ENCODE measurements at places on chromosomes 2 and 18. TPM values are rescaled to one million over a fixed set of nuclear protein-coding genes. Genes with fewer than 3 reads are reported as not detected.
A peak's percentile ranks its signal among the peaks of the same experiment; 100 is the strongest.

Gene ACADL
- not detected for total RNA-seq

DNA sequence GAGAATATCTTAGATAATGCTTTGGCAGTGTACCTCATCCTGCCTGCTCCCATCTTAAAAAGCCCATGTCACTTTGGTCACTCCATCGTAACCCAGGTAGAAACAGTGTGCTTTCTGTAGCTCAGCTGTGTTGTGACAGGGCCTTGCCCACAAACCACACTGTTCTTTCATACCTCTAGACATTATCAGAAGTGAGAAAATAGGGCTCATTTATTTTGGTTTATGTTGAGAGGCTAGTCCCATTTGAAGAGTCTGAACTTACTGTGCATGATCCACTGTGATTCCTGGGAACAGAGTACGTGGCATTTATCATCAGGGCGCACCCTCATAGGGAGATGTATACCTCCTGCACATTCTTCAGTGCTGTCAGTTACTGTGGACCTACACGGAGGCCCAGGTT is 69.7 kb downstream of the FEZ2 start:
- H3K4me1 ChIP-seq: no peaks in the 10 kb centered on the region

Gene PEX13
- total RNA-seq: 15.1 TPM

Gene PLGLB1
- 2.3 TPM for total RNA-seq

DNA sequence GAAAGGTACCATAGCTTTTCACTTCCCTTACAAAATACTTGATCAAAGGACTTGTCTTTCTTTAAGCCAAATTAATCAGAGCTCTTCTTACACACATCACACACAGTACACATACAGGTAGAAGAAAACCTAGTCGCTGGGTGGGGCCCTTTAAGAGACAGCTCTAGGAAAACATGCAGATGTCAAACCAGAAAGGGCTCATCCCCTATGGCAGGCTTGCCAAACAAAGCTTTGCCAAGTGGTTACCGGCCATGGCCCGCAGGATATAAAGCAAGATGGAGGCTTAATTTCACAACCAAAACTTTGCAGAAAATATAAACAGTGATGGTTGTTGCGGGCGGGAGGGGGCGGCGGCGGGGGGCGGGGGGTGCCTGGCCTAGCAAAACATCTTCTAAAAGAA is 2156.0 kb upstream of the PIK3C3 start:
- no peaks in the 10 kb centered on the region for H3K27me3 ChIP-seq
- H3K27ac ChIP-seq: no peak overlapping the region
- H3K4me3 ChIP-seq: no peak overlapping the region
- no peak for DNase-seq
- H3K4me1 ChIP-seq: no peaks in the 10 kb centered on the region

DNA sequence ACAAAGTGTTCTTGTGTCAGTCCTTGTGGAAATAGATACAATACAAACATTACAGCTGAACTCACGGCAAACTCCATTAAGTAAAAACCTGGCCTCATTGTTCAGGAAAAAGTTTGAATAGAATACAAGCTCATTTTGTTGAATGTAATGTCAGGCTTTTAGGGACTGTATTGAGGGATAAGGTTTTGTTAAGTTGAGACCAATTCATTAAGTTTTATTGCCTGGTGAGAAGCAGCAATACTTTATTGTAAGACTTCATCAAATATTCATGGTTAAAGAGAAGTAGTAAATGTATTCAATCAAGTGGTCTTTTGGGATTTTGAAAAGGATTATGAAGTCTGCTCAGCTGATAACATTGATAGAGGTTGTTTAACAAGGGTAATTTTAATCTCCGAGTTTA is 35.4 kb upstream of the METAP1D start:
- H3K27me3 ChIP-seq: no peaks in the 10 kb centered on the region
- no peak for DNase-seq
- no peak overlapping the region for H3K4me3 ChIP-seq
- peaks cover 7% of the 10 kb centered on the region for H3K36me3 ChIP-seq

Gene RAB3GAP1
- 32.8 TPM for total RNA-seq

Gene CLEC4F
- total RNA-seq: 0.15 TPM

- H3K36me3 ChIP-seq: no peaks in the 10 kb centered on the region
- peak overlapping the region; percentile 91 for H3K27ac ChIP-seq
- no peak for DNase-seq
- no peaks in the 10 kb centered on the region for H3K27me3 ChIP-seq
- no peak overlapping the region for H3K4me3 ChIP-seq
Observed at GRCh38 chr18:36826556-36826955, 2.2 kb downstream of the TPGS2 start.

DNA sequence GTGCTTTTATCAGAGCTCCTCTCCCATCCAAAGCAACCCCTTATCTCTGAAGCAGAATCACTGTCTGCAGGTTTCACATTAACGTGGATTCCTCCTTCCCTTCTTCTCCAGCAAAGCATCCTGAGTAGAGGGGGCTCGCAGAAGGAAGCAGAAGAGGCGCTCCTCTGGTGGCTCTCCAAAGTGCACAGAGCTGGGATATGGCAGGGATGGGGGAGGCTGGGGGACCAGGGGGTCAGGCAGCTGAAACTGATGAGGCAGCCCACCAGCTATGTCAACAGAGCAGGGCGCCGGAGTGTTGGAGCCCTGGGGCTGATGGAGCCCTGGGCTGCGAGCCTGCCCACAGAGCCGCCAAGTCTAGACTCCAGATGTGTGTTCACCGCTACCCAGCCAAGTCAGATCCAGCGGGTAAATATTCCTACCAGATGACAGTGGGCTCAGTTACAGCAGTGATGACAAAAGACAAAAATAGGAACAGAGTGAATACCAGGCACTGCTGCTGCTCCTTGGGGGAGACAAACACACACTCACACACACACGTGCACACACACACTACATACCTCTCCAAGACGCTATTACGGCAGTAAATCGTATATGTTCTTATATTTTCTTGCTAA is 678.3 kb upstream of the ID2 start:
- no peaks in the 10 kb centered on the region for H3K36me3 ChIP-seq
- DNase-seq: no peak
- no peaks in the 10 kb centered on the region for H3K27me3 ChIP-seq
- H3K4me1 ChIP-seq: peaks cover 3% of the 10 kb centered on the region

DNA sequence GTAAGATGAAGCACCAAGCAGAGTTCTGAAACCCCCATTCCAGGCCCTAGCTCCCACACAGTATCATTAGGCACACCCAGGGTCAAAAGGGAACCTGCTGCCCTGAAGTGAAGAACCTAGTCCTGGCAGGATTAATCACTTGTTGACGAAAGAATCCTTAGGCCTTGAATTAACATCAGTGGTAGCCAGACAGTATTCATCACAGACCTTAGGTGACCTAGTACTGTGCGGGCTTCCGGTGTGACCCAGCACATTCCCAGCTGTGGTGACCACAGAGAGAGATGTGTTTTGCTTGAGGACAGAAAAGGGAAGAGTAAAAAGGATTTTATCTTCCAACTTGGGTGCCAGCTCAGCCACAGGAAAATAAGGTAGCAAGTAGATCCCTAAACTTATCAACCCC is 1071.4 kb upstream of the FAM98A start:
- H3K27me3 ChIP-seq: no peaks in the 10 kb centered on the region
- DNase-seq: no peak
- H3K4me3 ChIP-seq: no peak overlapping the region
- H3K36me3 ChIP-seq: no peaks in the 10 kb centered on the region

Gene ZNF521
- not detected for total RNA-seq

Gene IL1A
- total RNA-seq: 0.44 TPM

DNA sequence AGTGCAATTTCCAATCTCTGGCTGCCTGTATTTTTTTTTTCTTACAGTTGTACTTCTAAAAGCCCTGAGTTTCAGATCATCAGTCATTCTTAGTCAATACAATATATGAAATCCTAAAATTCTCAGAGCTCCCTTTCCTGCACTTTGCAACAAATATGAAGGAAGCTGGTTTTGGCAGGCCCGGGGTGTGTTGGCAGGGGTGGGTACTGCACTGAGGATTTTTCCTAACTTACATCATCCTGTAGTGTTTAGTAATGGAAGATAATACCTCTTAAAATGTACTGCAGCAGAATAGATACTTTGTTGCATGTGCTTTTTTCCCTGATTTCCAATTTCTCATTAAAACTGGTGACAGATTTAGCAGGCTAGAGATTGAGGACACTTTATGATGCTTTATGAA is 374.6 kb downstream of the PTH2R start:
- no peak for DNase-seq
- no peak overlapping the region for H3K27ac ChIP-seq
- H3K4me1 ChIP-seq: no peaks in the 10 kb centered on the region
- no peak overlapping the region for H3K4me3 ChIP-seq
- no peaks in the 10 kb centered on the region for H3K27me3 ChIP-seq

GRCh38 chr18:42548493-42548892 is 567.0 kb downstream of the RIT2 start:
- no peaks in the 10 kb centered on the region for H3K4me1 ChIP-seq
- no peaks in the 10 kb centered on the region for H3K36me3 ChIP-seq
- H3K4me3 ChIP-seq: no peak overlapping the region

GRCh38 chr2:14270036-14270582 is 362.4 kb upstream of the LRATD1 start:
- H3K27me3 ChIP-seq: no peaks in the 10 kb centered on the region
- no peaks in the 10 kb centered on the region for H3K36me3 ChIP-seq
- H3K4me1 ChIP-seq: no peaks in the 10 kb centered on the region
- no peak overlapping the region for H3K4me3 ChIP-seq

- H3K36me3 ChIP-seq: no peaks in the 10 kb centered on the region
- H3K27me3 ChIP-seq: peaks cover 4% of the 10 kb centered on the region
- no peak overlapping the region for H3K27ac ChIP-seq
- no peak overlapping the region for H3K4me3 ChIP-seq
Observed at GRCh38 chr2:75862547-75862946, 151.8 kb upstream of the GCFC2 start.

GRCh38 chr2:172389685-172390339 is 37.6 kb upstream of the ITGA6 start:
- no peaks in the 10 kb centered on the region for H3K36me3 ChIP-seq
- no peak for DNase-seq
- no peaks in the 10 kb centered on the region for H3K4me1 ChIP-seq
- no peak overlapping the region for H3K27ac ChIP-seq
- no peak overlapping the region for H3K4me3 ChIP-seq
- H3K27me3 ChIP-seq: peaks cover 15% of the 10 kb centered on the region

DNA sequence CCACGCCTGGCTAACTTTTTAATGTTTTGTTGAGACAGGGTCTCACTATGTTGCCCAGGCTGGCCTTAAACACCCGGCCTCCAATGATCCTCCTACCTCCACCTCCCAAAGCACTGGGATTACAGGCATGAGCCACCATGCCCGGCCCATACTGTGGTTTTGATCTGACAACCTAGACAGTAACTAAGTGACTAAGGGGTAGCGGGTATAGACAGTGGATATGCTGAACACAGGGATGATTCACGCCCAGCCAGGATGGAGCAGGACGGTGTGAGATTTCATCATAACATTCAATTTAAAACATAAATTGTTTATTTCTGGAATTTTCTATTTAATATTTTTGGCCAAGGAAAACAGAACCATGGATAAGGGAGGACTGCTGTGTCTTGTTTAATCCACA is 36.0 kb upstream of the YPEL5 start:
- DNase-seq: no peak
- H3K36me3 ChIP-seq: no peaks in the 10 kb centered on the region
- no peak overlapping the region for H3K27ac ChIP-seq
- peaks cover 10% of the 10 kb centered on the region for H3K27me3 ChIP-seq
- no peak overlapping the region for H3K4me3 ChIP-seq

Gene CNRIP1
- not detected for total RNA-seq

Gene AMER3
- not detected for total RNA-seq

DNA sequence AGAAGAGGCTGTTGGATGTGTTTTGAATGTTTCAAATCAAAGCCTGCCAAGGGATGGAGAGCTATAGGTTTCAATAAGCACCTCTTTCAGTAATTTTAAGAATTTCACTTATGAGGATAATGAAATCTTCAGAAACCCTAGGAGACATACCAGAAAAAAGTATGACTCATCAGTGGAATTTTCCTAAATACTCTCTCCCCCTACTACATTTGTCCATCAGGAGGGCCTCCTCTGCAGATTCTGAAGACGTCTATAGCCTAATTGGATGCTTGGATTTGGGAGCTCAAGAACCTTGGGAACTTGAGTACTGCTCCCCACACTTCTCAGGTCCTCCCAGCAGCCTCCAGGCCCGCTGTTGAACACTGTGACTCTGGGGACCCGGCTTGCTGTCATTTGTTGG is 374.3 kb downstream of the SLC4A3 start:
- peaks cover 12% of the 10 kb centered on the region for H3K27me3 ChIP-seq
- no peaks in the 10 kb centered on the region for H3K36me3 ChIP-seq
- no peak for DNase-seq
